ENCODE measurements at places on chromosomes 7 and 10.
A peak's percentile ranks its signal among the peaks of the same experiment; 100 is the strongest.

DNA sequence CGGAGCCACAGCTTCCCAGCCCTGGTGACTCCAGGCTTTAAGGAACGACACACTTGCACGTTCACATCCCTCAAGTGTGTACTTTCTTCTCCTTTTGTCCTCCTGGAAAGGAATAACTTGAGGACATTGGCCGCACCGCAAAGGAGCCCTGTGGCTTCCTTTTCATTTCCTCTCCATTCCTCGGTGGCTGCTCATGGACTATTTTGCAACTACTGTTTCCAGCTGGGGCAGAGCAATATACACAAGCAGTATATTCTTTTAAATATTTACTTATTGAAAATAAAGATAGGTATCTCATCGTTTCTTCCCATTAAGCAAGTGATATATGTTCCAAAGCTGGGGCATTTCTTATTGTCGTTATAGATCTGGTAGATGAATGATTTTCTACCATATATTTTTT, 97.2 kb upstream of the LYZL1 start:
- DNase-seq, result no peak

- DNase-seq, result no peak
These were observed 260.6 kb downstream of the WDR37 start for GRCh38 chr10:1316809-1317143.

DNA sequence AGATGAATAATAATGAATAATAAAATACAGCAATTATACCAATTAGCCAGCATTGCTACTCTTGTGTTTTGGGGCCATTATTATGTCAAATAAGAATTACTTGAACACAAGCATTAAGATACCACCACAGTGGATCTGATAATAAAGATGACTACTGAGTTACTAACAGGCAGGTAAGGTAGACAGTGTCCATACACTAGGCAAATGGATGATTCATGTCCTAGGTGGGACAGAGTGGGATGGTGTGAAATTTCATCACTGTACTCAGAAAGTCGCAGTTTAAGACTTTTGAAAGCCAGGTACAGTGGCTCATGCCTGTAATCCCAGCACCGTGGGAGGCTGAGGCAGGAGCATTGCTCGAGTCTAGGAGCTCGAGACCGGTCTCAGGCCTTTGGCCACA, 8.7 kb upstream of the UNC5B start:
- DNase-seq, result no peak

DNA sequence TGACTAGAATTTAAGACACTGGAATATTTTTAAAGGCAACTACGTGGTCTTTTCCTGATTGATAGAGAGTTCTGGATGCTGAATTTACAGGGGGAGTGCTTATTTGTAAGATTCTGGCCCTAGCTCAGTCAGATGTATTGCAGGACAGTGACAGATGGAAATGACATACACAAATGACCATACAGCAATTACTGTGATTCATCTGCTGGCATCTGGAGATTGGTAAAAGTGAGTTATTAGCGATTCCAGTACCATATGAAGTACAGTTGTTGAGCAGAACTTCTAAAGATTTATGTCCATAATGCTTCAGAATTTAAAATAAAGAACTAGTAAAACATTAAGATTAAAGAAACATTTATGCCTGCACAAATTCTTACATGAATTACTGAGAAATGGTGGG, 243.2 kb downstream of the CRPPA start:
- DNase-seq, result no peak

DNA sequence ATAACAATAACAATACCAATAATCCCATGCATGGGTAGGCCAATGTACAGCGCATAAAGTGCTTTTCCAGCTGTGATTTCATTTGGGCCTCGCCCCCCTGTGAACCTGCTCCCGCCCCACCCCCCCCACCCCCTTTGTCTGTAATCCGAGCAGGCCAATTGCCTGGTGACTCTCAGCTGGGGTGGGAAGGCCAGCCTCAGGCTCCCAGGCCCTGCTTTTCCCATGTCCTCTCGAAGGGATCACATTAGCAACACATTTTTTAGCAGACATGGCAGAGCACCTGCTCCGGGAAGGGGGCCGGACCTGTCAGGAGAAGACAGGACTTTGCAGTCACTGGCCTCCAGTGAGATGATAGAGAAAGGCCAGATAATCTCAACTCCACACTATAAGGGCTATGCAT, 439.3 kb downstream of the RPS24 start:
- no peak for DNase-seq

- peak; percentile 45 for DNase-seq
These were observed 26.9 kb upstream of the TRIM56 start for GRCh38 chr7:101058355-101058754.

- DNase-seq, result no peak
These were observed 712.3 kb upstream of the POT1 start for GRCh38 chr7:125641884-125642283.

- DNase-seq, result no peak
These were observed 53.6 kb upstream of the AGR3 start for GRCh38 chr7:16935341-16935735.

DNA sequence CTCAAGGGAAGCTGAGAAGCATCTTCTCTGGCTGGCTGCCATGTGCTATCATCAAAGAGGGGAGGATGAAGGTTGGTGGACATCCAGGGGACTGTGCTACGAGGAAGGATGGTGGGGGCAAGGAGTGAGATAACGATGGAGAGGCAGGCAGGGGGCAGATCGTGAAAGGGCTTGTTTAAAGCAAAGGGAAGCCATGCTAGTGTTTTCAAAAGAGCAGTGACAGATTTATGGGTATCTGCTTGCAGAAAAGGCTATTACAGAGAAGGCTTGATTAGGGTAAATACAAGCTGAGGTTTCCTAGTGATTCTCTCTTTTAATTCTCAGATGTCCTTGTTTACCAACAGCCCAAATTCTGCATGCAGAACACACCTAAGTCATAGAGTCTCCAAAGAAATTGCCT, 88.9 kb upstream of the MKX start:
- no peak for DNase-seq

DNA sequence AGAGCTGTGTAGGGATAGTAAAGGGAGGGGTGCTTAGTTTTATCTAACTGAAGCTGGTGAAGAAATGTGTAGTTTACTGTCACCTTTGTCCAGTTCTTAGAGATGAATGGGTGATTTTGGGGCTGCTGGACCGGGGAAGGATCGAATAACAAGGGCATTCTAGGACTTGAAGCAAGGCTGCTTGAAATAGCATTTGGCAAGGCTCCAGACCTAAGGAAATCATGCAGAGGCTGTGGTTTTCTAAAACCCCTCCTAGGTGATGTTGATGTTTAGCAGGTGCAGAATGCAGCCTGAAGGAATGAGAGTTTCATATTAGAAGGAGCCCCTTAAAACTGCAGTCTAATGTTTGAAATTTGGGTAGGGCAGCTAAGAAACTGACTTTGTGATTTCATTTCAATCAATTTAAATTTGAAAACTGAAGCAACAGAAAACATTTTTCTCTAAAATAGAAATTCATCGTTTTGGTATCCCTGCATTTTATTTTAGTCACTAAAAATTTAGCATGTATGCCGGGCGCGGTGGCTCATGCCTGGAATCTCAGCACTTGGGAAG, 68.5 kb downstream of the TET1 start:
- DNase-seq, result peak; percentile 12

GRCh38 chr7:157080111-157080730, 58.5 kb upstream of the UBE3C start:
- DNase-seq, result no peak

GRCh38 chr10:114547514-114547913, 110.6 kb downstream of the ABLIM1 start:
- no peak for DNase-seq

GRCh38 chr10:52940921-52941320, 168.3 kb upstream of the MBL2 start:
- DNase-seq, result no peak

GRCh38 chr7:117975476-117975875, 102.2 kb upstream of the CTTNBP2 start:
- no peak for DNase-seq

- no peak for DNase-seq
These were observed 20.9 kb downstream of the EBF3 start for GRCh38 chr10:129942936-129943715.

- no peak for DNase-seq
These were observed 24.8 kb downstream of the PLXNA4 start for GRCh38 chr7:132551439-132551838.

GRCh38 chr7:84081973-84082522, 112.5 kb downstream of the SEMA3A start:
- no peak for DNase-seq

DNA sequence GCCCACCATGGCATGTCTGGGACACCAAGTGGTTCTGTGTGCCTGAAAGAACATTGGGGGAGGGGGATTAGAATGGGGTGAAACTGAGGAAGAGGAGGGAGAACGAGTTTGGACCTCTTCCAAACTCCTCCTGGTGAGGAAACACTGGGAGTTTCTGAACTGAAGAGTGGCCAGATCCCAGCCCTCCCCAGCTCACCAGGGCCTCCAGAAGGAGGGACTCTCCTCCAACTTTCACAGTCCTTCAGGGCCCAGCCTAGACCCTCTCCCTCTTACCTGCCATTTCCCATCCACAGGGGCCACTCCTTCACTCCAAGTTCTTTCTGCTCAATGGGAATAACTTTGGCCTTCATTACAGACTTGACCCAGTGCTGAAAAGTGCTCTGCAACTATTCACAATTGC, 132.0 kb upstream of the FOXK1 start:
- no peak for DNase-seq

- no peak for DNase-seq
These were observed 9.1 kb upstream of the DENND2A start for GRCh38 chr7:140649556-140650205.

DNA sequence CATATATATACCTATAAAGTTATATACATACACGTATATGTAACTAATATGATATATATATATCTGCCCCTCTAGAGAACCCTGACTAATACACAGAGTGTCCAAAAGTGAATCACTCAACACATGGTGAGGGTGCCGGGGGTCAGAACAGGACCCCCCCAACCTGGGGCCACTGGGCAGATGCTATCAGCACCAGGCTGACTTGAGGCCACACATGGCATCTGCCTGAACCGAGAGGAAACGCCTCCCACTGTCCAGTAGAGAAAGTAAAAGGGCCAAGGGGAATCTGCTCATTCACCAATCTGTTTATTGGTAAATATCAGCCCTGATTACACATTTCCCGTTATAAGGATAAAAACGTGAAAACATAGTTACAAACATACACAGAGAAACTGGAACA, 218.3 kb downstream of the PTPRN2 start:
- DNase-seq, result no peak

- peak; percentile 2 for DNase-seq
These were observed 415.1 kb downstream of the CCSER2 start for GRCh38 chr10:84743483-84743882.

- no peak for DNase-seq
These were observed 38.0 kb downstream of the GAD2 start for GRCh38 chr10:26254616-26255015.

DNA sequence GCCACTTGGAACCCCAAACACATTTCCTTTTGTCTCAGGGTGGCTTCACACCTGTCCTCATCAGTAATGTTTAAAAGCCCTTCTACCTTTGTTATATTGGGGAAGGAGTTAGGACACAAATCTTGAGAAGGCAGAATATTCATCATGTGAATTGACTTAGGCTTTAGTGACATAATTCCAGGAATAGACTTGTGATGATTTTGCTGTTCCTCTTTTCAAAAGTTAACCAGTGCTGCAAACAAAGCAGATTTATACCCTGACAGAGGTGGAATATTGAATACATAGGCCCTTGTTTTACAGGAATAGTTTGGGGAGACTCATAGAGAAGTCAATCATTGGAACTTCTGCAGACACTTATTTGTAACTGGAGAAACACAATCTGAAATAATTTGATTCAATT, 27.0 kb downstream of the ZNF786 start:
- no peak for DNase-seq

DNA sequence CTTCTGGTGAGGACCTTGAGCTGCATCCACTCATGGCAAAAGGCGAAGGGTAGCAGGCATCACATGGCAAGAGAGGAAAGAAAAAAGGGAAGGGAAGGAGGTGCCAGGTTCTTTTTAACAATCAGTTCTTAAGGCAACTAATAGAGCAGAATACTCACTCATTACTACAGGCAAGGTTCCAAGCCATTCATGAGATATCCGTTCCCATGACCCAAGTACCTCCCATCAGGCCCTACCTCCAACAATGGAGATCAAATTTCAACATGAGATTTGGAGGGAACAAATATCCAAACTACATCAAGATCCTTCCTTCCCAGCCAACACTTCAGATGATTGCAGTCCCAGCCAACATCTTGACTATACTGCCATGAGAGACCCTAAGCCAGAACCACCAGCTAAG, 38.9 kb upstream of the YAE1 start:
- DNase-seq, result no peak

DNA sequence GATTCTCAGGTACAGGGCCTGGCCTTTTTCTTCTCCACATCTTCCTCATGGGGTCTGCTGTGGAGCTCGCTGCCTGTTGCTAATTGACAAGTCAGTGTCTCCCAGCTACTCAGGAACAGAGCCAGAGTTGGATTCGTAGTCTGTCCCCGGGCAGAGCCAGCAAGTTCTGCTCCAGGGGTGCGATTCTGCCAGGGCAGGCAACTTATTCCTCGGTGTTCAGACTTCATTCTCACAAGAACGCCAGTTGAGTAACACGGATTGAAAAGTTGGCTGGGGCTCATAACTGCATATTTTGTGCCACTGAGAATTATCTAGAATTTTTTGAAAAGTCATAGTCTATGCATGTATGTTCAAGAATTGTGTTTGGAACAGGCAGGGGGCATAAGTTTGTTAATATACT, 336.7 kb upstream of the NPVF start:
- no peak for DNase-seq

- peak; percentile 31 for DNase-seq
These were observed 1.3 kb downstream of the FBXL15 start for GRCh38 chr10:102421757-102422512.

- no peak for DNase-seq
These were observed 94.4 kb upstream of the ADCY1 start for GRCh38 chr7:45479781-45480180.

DNA sequence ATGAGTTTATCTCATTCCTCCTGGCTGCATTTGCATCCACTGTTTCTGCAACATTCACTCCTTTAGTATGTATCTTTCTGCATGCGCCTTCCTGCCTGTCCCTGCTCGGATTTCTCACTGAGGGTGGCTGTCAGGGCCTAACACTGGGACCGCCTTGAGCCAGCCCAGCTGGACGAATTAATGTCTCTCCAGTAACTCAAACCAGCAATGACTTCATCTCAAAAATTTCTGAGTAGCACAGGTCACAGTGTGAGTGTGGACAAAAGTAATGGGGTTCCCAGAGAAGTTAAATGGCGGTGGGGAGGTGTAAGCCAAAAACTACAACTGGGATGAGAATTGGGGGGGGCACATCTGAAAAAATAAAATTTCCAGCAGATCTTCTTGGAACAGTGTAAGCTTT, 444.0 kb upstream of the MGMT start:
- no peak for DNase-seq

- DNase-seq, result peak; percentile 62
These were observed 72.4 kb upstream of the LOXL4 start for GRCh38 chr10:98340261-98340939.

- DNase-seq, result no peak
These were observed 349.5 kb upstream of the ZNF32 start for GRCh38 chr10:43998021-43998809.

Measured in OCI-LY7 (cell line).